Natural killer cell (primary cell): ENCODE measurements at places on chromosomes 5 and 9. TPM values are rescaled to one million over a fixed set of nuclear protein-coding genes. Genes with fewer than 3 reads are reported as not detected.

- H3K27ac ChIP-seq, result no peak overlapping the region
- no peak overlapping the region for H3K4me3 ChIP-seq
- peaks cover 18% of the 10 kb centered on the region for H3K4me1 ChIP-seq
- H3K36me3 ChIP-seq, result no peaks in the 10 kb centered on the region
- no peak for DNase-seq
- no peaks in the 10 kb centered on the region for H3K27me3 ChIP-seq
These were observed 13.1 kb upstream of the TRIM14 start for GRCh38 chr9:98132158-98132557.

GRCh38 chr5:89351222-89351621 is 468.2 kb upstream of the MEF2C start:
- no peaks in the 10 kb centered on the region for H3K4me1 ChIP-seq
- no peak for DNase-seq
- no peak overlapping the region for H3K27ac ChIP-seq
- no peaks in the 10 kb centered on the region for H3K27me3 ChIP-seq
- H3K36me3 ChIP-seq, result no peaks in the 10 kb centered on the region

DNA sequence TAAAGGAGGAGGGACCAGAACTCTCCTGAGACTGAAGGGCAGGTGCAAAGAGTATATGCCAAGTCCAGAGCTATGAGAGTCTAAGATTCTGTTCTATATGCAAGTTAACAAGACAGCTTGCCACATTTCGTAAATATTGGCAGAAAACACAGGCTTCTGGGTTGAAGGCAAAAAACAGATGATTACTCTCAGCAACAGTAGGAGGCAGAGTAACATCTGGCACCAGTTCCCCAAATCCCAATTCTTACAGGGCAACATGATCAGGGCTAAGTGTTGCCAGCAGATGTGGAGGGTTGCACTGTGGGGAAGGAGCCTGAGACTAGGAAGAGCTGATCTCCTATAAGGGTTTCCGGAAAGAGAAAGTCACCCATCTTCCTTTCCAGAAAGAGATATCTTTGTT is 179.4 kb downstream of the PJA2 start:
- DNase-seq, result no peak
- H3K4me1 ChIP-seq, result no peaks in the 10 kb centered on the region
- no peaks in the 10 kb centered on the region for H3K36me3 ChIP-seq
- no peaks in the 10 kb centered on the region for H3K27me3 ChIP-seq
- H3K27ac ChIP-seq, result no peak overlapping the region
- H3K4me3 ChIP-seq, result no peak overlapping the region

- no peak for DNase-seq
- peaks cover 7% of the 10 kb centered on the region for H3K27me3 ChIP-seq
- H3K27ac ChIP-seq, result no peak overlapping the region
These were observed 32.6 kb upstream of the TTLL11 start for GRCh38 chr9:122125509-122126330.

DNA sequence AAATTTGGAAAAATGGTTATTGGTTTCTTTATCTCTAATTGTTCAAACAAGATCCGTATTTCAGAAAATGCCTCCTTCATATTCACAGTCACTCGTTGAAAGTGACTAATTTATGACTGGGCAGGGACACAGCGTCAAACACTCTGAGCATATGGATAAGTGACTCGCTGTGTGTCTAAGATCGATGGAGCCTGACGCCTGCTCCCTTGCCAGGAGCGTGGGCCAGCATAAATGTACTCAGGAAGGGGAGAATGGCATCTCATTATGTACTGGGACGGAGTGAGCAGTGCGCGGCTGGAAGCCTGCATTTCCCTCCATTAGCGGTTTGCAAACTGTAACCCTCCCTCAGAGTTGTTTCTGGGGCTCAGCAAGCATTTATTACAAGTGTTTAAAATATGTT is 79.8 kb upstream of the CAST start:
- H3K27me3 ChIP-seq, result no peaks in the 10 kb centered on the region
- no peak for DNase-seq
- no peaks in the 10 kb centered on the region for H3K36me3 ChIP-seq
- no peak overlapping the region for H3K4me3 ChIP-seq

DNA sequence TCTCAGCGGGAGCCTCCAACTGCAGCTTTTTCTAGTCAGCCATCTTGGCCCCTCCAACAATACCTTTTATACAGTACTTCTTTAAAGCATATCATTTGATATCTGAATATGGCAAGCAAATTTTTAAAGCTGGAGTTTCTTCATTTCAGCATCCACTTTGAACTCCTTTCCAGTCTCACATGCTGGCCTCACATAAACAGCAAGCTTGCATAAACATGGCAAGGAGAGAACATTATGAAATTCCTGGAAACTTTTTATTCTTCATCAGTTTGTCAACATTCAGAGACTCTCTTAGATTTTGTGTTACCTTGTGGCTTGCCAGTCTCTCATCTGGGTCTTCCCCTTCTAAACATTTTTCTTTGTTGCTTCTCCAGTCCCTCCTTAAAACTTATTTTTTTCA is 745.3 kb downstream of the NR2F1-AS1 start:
- H3K27ac ChIP-seq, result no peak overlapping the region
- no peak overlapping the region for H3K4me3 ChIP-seq
- no peaks in the 10 kb centered on the region for H3K36me3 ChIP-seq
- DNase-seq, result no peak
- no peaks in the 10 kb centered on the region for H3K4me1 ChIP-seq
- H3K27me3 ChIP-seq, result no peaks in the 10 kb centered on the region

DNA sequence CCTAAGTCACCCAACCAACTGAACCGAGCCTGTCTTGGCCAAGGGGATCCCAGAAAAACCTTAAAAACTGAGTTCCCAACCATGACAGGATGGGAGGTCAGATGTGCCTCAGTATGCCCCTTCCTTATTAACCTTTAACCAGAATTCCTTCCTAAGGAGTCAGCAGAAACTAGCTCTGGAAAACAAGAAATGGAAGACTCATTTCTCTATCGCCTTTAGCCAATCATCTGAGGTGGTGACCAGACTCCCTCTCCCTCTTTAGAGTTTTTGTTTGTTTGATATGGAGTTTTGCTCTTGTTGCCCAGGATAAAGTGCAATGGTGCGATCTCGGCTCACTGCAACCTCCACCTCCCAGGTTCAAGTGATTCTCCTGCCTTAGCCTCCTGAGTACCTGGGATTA is 37.5 kb downstream of the SLC28A3 start:
- DNase-seq, result no peak
- H3K27ac ChIP-seq, result no peak overlapping the region
- H3K36me3 ChIP-seq, result no peaks in the 10 kb centered on the region
- H3K4me3 ChIP-seq, result no peak overlapping the region

DNA sequence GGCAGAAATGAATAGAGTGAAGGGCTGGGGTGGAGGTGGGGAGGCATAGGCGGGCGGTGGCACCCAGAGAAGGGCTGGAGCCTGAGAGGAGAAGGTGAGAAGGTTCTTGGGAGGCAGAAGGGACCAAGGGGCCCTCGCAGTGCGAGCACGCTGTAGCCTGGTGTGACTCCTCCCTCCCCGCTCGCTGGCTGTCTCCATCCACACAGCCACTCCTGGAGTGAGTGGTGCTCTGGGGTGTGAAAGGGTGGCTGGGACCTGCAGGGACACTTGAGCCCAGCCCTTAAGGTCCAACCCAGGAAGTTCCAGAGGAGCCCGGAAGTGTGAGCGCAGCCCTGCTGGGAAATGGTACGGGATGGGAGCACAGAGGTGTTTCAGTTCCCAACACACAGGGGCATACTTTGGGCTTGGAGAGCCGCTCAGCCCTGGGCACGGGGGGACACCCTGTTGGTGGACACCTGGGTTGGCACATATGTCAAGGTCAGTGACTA is 9.3 kb upstream of the SCGB3A1 start:
- H3K27me3 ChIP-seq, result no peaks in the 10 kb centered on the region
- H3K4me3 ChIP-seq, result no peak overlapping the region
- H3K36me3 ChIP-seq, result no peaks in the 10 kb centered on the region
- DNase-seq, result no peak
- H3K27ac ChIP-seq, result no peak overlapping the region

- H3K36me3 ChIP-seq, result peaks cover 47% of the 10 kb centered on the region
- H3K4me3 ChIP-seq, result no peak overlapping the region
- H3K4me1 ChIP-seq, result peaks cover 71% of the 10 kb centered on the region
- no peak overlapping the region for H3K27ac ChIP-seq
- no peak for DNase-seq
- no peaks in the 10 kb centered on the region for H3K27me3 ChIP-seq
These were observed 85.8 kb downstream of the SECISBP2 start for GRCh38 chr9:89404074-89404473.

DNA sequence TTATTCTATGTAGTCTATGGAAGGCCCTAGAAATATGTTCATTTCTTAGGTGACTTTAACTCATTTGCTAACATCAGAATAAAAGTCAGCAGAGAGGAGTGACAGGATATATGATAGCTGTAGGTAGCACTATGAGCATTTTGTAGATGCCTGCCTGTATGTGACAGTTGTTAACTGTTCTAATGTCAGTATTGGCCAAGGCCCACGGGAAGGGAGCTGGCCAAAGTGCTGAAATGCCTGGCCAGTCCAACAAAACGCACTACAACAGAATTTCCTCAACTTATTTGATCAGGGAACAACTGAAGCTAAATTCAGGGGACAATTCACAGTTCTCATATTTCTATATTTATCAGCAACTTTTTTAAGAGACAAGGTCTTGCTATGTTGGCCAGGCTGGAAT is 20.8 kb downstream of the SV2C start:
- no peaks in the 10 kb centered on the region for H3K36me3 ChIP-seq
- H3K27ac ChIP-seq, result no peak overlapping the region
- H3K4me3 ChIP-seq, result no peak overlapping the region
- DNase-seq, result no peak
- H3K4me1 ChIP-seq, result no peaks in the 10 kb centered on the region

DNA sequence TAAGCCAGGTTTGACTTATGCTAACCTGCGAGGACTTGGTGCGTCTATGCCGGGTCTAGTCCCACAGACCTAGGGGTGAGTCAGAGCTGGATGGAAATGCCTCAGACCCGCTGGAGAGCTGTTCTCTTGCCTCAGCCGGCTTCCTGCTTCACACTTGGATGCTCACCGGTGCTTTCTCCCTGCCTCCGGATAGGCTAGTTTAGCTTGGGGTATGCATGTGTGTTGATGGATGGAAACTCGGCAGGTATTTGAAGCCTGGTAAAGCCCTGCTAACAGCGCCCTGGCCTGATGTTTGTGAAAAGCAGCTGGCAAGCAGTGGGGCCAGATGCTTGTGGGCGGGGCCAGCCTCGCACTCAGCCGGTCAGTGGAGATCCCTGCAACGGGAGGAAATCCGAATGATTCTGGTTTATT is 29.3 kb downstream of the PRRC2B start:
- peaks cover 71% of the 10 kb centered on the region for H3K4me1 ChIP-seq
- H3K27ac ChIP-seq, result no peak overlapping the region
- peaks cover 12% of the 10 kb centered on the region for H3K36me3 ChIP-seq
- no peak overlapping the region for H3K4me3 ChIP-seq

- H3K27ac ChIP-seq, result no peak overlapping the region
- no peak for DNase-seq
- no peaks in the 10 kb centered on the region for H3K27me3 ChIP-seq
- H3K4me3 ChIP-seq, result no peak overlapping the region
These were observed 330.3 kb downstream of the MLLT3 start for GRCh38 chr9:20292002-20292401.

DNA sequence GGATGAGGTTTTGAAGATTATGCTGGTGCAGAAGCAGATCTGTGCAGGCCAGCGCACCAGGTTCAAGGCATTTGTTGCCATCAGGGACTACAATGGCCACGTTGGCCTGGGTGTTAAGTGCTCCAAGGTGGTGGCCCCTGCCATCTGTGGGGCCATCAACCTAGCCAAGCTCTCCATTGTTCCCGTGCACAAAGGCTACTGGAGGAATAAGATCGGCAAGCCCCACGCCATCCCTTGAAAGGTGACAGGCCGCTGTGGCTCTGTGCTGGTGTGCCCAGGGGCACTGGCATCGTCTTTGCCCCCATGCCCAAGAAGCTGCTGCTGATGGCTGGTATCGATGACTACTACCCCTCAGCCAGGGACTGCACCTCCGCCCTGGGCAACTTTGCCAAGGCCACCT is 142.5 kb downstream of the SPATA31D1 start:
- no peak for DNase-seq
- no peaks in the 10 kb centered on the region for H3K4me1 ChIP-seq
- no peak overlapping the region for H3K27ac ChIP-seq

GRCh38 chr5:178234750-178235587 is 2.4 kb upstream of the PHYKPL start:
- no peak overlapping the region for H3K4me3 ChIP-seq
- H3K4me1 ChIP-seq, result peaks cover 81% of the 10 kb centered on the region
- no peak overlapping the region for H3K27ac ChIP-seq
- H3K36me3 ChIP-seq, result peaks cover 7% of the 10 kb centered on the region

DNA sequence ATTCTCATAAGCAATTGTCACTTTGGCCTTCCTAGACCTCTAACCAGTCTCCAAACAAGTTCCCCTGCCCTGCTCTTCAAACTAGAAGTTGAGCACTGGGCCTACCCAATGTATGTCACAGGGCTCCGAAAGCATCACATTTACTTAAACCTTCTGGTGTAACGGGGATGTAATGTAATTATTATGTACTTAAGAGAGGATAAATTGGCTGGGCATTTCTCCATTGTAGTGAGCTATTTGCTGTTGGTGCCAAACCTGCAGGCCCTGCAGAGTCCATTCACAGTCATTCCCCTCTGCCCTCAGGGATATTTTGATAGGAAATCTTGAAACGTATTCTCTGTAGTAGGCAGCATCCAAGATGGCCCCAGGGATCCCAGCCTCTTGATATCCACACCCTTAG is 64.2 kb upstream of the GNE start:
- H3K27me3 ChIP-seq, result no peaks in the 10 kb centered on the region
- H3K4me1 ChIP-seq, result no peaks in the 10 kb centered on the region
- H3K4me3 ChIP-seq, result no peak overlapping the region
- DNase-seq, result no peak
- H3K27ac ChIP-seq, result no peak overlapping the region
- H3K36me3 ChIP-seq, result no peaks in the 10 kb centered on the region

DNA sequence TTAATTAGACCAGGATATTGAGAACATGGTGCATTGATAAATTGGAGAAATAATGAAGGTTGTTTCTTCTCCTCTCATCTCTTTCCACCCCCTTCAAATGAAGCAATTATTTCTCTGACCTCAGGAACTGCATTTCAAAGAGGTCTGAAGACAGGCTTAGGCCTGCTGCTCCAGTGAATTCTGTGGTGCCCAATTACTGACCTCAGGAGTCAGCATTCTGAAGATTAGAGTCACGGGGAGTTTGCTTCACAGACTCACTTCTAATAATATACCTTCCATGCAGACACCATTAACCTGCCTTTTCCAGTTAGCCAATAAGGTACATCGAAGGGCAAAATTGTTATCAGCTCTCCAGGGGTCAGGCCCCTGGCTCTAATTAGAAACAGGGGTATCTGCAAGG is 270.9 kb downstream of the GAS1 start:
- H3K4me1 ChIP-seq, result no peaks in the 10 kb centered on the region
- no peaks in the 10 kb centered on the region for H3K36me3 ChIP-seq
- no peak overlapping the region for H3K27ac ChIP-seq
- no peak for DNase-seq
- H3K4me3 ChIP-seq, result no peak overlapping the region

- H3K4me3 ChIP-seq, result no peak overlapping the region
- no peak overlapping the region for H3K27ac ChIP-seq
- H3K27me3 ChIP-seq, result no peaks in the 10 kb centered on the region
- H3K4me1 ChIP-seq, result peaks cover 3% of the 10 kb centered on the region
- no peak for DNase-seq
These were observed 209.5 kb downstream of the DCP2 start for GRCh38 chr5:113186061-113186460.

TAF11L13 gene
- total RNA-seq, result not detected

CCL21 gene
- total RNA-seq, result not detected

IFNA21 gene
- not detected for total RNA-seq
